ENCODE measurements at places on chromosomes 12 and 14. TPM values are rescaled to one million over a fixed set of nuclear protein-coding genes. Genes with fewer than 3 reads are reported as not detected.

The DIO2 gene
- total RNA-seq = not detected

The TTC6 gene
- not detected for total RNA-seq

The RBM19 gene
- 114 TPM for total RNA-seq

The PPP4R3A gene
- total RNA-seq = 158 TPM

The TPPP2 gene
- not detected for total RNA-seq

The TAS2R14 gene
- 0.95 TPM for total RNA-seq

The TAS2R8 gene
- not detected for total RNA-seq

The AP1G2 gene
- total RNA-seq = 152 TPM

The CCDC198 gene
- not detected for total RNA-seq

The ADCY6 gene
- 0.37 TPM for total RNA-seq

The GPR135 gene
- 0.73 TPM for total RNA-seq

The ORMDL2 gene
- total RNA-seq = 49.0 TPM

The FOXM1 gene
- total RNA-seq = 66.2 TPM

The SELPLG gene
- total RNA-seq = 37.7 TPM

The RFLNA gene
- total RNA-seq = not detected

The CIROP gene
- total RNA-seq = not detected

The CCDC177 gene
- total RNA-seq = not detected

The DHRS2 gene
- total RNA-seq = 3.0 TPM

The KRT6C gene
- total RNA-seq = not detected

All from CD8-positive, alpha-beta memory T cell (primary cell).